ENCODE measurements at places on chromosomes 12 and 14.

GRCh38 chr12:49705479-49706134 lies 1.6 kb downstream of the FMNL3 start:
- no peak for DNase-seq

- no peak for DNase-seq
Measured at GRCh38 chr12:53532021-53532420, 24.7 kb upstream of the NPFF start.

DNA sequence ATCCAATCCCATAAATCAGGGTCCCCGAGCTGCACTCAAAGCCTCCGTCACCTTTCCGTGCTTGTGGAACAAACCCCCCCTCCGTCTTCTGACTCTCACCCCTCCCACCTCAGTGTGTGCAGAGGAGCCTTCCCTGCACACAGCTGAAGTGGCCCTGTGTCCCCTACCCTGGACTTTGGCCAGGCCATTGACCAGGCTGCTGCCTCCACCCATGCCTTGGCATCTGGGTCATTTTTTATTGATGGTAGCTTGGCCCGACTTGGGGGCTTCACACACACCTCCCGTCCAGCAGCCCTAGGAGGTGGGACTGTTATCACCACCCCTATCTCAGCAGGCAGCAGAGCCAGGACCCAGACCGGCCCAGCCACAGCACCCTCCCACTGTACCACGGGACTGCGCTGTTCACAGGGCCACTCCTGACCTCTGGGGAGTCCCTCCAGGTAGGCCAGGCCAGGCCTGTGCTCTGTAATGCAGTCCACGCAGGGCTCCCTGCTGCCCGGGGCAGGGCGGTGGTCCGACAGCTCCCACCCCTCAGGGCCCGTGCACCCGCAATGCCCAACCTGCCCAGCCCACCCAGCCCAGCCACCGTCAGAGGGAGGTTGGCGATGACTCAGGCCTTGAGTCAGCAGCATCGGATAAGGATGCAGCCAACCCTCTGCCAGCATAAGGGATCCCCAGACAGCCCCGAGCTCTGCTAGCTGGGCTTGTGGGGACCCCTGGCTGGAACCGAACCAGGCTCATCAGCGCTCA lies 9.2 kb upstream of the INF2 start:
- DNase-seq, result no peak

DNA sequence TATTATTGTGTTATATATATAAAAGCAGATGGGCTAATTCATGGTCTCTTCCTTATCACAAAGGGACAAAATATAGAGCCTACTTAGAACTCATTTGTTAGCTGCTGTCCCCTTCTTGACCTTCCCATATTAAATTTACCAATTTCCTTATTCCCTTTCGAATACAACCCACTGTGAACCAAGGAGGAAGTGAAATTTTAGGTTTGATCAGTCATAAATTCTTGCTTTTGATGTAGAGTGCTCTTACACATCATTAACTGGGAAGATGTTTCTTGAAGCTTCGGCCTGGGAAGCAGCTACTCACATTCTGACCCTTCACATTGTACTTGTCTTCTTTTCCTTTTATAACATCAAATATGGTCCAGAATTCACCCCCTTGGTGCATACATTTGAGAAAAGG lies 579.0 kb downstream of the LRFN5 start:
- DNase-seq, result no peak

- DNase-seq, result no peak
Measured at GRCh38 chr12:108129017-108129812, at the start of gene WSCD2. Gene WSCD2 (plus strand): TSS chr12:108129288. CDS start chr12:108195833, 66,545 bp downstream.

- no peak for DNase-seq
Measured at GRCh38 chr12:120468325-120468820, 1.2 kb downstream of the SRSF9 start.

DNA sequence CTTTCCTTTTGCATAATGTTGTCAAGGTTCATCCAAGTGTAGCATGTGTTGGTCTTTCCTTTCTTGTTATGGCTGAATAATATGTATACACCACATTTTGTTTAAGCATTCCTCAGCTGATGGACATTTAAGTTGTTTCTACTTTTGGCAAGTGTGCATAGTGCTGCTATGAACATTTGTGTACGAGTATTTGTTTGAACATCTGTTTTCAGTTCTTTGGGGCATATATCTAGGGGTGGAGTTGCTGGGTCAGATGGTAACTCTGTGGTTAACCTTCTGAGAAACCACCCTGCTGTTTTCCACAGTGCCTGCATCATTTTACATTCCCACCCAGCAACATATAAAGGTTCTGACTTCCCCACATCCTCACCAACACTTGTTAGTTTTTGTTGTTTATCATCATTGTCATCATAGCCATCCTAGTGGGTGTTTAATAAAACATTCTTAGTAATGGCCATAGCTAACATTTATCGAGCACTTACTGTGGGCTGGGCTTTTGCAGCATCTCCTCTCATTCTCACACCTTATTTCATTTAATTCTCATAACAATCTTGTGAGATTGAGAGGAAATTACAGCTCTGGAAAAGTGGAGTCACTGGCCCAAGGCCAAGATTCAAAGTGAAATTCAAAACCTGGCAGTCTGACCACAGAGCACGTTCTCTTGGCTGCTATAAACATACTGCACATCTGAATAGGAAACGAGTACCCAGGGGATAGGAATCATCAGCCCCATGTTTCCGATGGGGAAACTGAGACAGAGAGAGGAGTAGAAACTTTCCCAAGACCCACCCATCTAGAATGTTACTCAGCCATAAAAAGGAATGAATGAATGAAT lies 193.6 kb downstream of the KSR2 start:
- DNase-seq, result no peak

GRCh38 chr12:53051058-53051880 lies 1.4 kb downstream of the TNS2 start:
- no peak for DNase-seq

GRCh38 chr12:19946550-19946949 lies 421.8 kb upstream of the PDE3A start:
- DNase-seq, result no peak

GRCh38 chr12:67640863-67641262 lies 7.7 kb upstream of the DYRK2 start:
- no peak for DNase-seq

GRCh38 chr14:101499080-101499479 lies 62.2 kb upstream of the DIO3 start:
- DNase-seq, result no peak

GRCh38 chr14:96852823-96853422 lies 55.7 kb downstream of the VRK1 start:
- no peak for DNase-seq
